CD4-positive, alpha-beta T cell treated with Interferon alpha-2 for 1 hour (primary cell): ENCODE measurements at places on chromosomes 1 and 21.

DNA sequence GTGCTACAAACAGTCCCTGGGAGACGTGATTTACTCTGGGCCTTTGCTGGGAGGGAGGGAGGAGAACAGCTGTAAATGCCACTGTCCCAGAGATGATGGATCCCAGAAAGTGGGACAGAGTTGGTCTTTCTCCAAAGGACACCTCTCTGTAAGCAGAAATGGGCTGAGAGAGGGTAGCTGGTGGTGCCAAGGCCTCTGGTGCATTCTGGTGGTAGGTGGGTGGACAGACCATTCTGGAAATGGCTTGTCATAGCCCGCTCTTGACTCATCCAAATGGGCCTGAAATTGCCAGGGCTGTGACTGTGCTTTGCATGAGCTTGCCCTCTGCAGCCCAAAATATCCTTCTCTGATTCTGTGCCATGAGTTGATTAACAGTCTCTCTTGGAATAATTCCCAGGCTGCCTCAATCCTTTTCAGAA, 36.1 kb downstream of the CCDC185 start:
- no peak for DNase-seq

DNA sequence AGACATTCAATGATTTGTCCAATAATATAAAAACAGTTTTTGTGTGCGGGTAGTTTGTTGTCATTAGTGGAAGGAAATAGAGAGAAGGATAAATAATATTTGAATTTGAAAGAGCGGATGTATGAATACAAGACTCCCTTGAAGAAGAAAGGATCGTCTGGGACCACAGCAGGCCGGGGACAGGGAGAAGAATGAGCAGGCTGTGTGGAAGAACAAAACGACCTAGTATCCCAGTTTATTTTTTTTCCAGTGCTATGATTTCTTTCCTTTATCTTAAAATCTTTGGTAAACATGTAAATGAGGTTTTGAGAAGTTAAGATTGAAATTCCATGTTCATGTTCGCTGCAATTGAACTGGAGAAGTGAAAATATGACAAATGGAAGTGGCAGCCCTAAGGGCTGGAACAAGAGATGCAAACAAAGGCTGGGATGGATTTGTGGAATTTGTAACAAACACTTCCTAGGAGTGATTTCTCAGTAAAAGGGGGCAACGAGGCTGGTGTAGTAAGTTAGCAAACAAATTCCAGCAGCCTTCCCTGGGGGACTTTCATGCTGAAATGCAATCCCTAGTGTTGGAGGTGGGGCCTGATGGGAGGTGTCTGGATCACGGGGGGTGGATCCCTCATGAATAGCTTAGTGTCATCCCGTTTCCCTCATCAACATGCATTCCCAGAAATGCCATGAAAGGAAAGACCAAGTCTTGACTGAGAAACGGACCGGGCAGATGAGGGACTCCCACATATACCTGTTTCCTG, 10.2 kb upstream of the IFI16 start:
- DNase-seq = no peak

- DNase-seq = no peak
These were observed 6.7 kb upstream of the IL10RB start for GRCh38 chr21:33259428-33259827.

DNA sequence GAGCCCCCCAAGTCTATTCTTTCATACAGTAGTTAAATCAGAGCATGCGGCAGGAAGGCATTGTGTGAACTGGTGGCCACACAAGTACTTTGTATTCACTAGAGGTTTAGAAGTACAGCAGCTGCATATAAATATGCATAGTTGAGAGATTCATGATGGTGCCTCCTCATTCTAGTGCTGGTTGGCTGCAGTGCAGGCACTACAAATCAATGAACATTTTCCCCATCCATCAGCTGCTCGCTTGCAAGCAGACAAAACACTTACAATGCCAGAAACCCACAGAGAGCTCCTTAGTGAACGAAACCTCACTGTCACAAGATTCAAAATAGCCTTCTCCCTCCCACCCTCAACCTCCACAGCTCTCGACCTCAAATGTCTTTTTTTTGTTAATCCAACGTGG, 726.2 kb downstream of the USP25 start:
- no peak for DNase-seq

- no peak for DNase-seq
These were observed 21.0 kb downstream of the SLC27A3 start for GRCh38 chr1:153795934-153796785.

- peak; percentile 48 for DNase-seq
These were observed 55.1 kb downstream of the CD58 start for GRCh38 chr1:116515702-116516101.

- DNase-seq = no peak
These were observed 16.5 kb downstream of the TBX19 start for GRCh38 chr1:168297019-168297730.

- DNase-seq = no peak
These were observed 80.2 kb upstream of the PALMD start for GRCh38 chr1:99565606-99566289.

DNA sequence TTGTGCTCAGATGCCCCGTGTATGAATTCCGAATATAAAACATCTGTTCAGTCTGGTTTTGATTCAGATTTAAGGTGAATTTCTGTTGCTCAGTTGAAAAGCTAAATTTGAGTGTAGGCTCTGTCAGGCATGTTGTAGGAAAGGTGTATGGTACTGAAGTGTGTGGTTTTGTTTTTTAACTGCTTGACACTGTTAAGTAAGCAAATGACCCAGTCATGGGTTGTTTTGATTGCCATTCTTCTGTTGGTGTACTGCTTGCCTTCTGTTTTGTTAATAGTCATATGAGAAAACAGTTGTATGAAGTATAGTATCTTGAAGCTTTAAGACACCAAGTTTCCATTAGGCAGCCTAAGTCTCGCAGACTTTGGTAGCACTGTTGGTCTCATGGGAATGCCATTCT, 10.0 kb downstream of the MRPS6 start:
- DNase-seq = no peak

DNA sequence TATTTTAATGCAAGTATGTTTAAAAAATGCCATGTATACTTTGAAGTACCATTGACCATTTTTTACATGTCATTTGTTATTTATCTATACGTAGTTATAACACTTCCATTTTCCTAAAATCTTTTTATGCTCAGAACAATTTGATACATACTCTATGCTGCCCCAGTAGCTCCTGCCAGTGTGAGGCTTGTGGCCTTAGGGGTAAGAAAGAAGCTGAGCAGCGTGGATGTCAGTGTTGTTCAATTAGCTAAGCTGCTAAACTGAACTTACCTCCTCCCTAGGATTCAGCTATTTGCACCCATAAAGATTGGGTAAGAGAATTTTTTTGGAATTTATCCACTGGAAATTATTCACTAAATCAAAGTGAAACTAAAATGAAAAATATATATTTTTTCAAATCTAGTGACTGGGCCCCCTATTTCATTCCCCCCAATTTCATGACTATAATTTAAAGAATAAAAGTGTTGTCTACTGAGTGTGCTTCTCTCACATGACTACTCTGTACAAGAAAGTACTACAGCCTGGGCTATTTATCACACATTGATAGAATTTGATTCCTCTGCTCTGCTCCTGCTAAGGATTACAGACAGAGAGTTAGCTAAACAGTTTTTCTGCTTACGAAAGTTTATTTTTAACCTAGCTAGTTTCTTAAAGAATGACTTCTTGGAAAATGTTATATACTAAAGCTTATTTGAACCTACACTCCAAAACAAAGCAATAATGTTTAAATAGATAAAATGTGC, 1030.3 kb upstream of the ADGRL4 start:
- no peak for DNase-seq

- DNase-seq = no peak
These were observed 138.7 kb downstream of the MIS18A start for GRCh38 chr21:32140151-32140550.

DNA sequence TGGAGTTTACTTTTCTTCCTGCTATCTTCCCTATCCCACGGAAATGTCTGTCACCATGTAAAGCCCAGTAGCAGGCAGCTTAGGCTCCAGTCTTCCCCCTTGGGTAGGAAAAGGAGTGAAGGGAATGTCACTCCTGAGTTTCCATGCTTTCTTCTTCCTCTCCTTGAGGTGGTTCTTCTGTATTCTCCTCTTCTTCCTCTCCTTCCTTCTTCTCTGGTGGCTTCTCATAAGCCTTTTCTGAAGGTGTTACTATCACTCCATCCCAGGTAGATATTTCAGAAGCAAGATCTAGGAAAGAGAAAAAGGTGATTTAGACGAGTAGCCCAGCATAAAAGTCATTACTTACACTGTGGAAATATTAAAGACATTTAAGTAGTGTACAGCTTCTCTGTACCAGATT, 3.8 kb downstream of the SNAPIN start:
- DNase-seq = no peak

DNA sequence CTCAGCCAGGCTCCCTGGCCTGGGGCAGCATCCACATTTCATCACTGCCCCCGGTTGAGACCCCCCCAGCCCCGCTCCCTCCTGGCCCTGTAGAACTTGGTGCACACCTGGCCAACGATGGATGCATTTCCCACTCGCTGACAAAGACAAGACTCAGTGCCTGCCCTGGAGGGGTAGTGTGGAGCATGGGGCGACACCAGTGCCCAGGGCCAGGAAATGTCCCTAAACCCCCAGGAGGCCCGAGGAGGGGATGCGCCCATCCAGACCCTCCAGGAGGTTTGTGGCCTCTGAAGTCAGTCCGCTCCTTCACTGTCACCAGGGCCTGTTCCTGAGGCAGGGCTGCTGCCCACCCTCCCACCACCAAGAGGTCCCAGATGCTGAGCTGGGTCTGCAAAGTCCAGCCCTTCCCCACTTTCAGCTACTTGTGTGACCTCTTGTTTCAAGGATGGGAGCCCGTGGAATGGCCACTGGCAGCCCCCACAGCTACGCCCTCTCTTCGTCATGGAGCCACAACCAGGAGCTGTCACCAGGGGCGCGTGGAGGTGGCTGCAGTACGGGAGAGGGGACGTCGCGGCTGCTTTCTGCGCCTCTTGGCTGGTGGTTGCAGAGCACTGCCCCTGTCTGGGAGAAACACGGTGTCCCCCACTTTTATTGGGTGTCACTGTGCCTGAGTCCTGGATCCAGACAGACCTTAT, 35.7 kb downstream of the AJAP1 start:
- no peak for DNase-seq
